Dermis blood vessel endothelial cell (primary cell): ENCODE measurements at places on chromosomes 12 and 14. TPM values are rescaled to one million over a fixed set of nuclear protein-coding genes. Genes with fewer than 3 reads are reported as not detected.

Gene OVCH1
- not detected in 2 replicates for total RNA-seq

Gene ATF7
- 12.9 and 14.9 TPM in 2 replicates for total RNA-seq

Gene MDP1
- total RNA-seq, result 5.9 and 23.7 TPM in 2 replicates

Gene DACT1
- total RNA-seq, result 0.05 and 0.34 TPM in 2 replicates

Gene KERA
- not detected in 2 replicates for total RNA-seq

Gene RBP5
- total RNA-seq, result 0.19 TPM in 1 of 2 replicates, not detected in the other

Gene SLCO1C1
- total RNA-seq, result 0.05 TPM in 1 of 2 replicates, not detected in the other
